ENCODE measurements at places on chromosomes 11 and 22. TPM values are rescaled to one million over a fixed set of nuclear protein-coding genes. Genes with fewer than 3 reads are reported as not detected.

Gene LRRC56
- total RNA-seq: 0.55 TPM

Gene TBX1
- 2.9 TPM for total RNA-seq

Gene INCENP
- 57.7 TPM for total RNA-seq

Gene CHST1
- 1.2 TPM for total RNA-seq

Gene APOBEC3B
- total RNA-seq: 31.5 TPM

Gene GRAMD1B
- 31.6 TPM for total RNA-seq

Gene ISX
- total RNA-seq: not detected

Gene CCDC73
- 0.05 TPM for total RNA-seq

Gene NELL1
- total RNA-seq: not detected

Gene OR51I1
- not detected for total RNA-seq

Gene JAML
- not detected for total RNA-seq

Gene SF3B2
- 182 TPM for total RNA-seq

Gene YPEL4
- total RNA-seq: 0.43 TPM

Gene ST14
- total RNA-seq: 0.12 TPM

Gene LIF
- total RNA-seq: 46.4 TPM

Gene MMP7
- total RNA-seq: 23.0 TPM

Data from A549 treated with CpdA at 1 μM for 4 hours (cell line).